ENCODE measurements at places on chromosomes 4 and X. TPM values are rescaled to one million over a fixed set of nuclear protein-coding genes. Genes with fewer than 3 reads are reported as not detected.

DNA sequence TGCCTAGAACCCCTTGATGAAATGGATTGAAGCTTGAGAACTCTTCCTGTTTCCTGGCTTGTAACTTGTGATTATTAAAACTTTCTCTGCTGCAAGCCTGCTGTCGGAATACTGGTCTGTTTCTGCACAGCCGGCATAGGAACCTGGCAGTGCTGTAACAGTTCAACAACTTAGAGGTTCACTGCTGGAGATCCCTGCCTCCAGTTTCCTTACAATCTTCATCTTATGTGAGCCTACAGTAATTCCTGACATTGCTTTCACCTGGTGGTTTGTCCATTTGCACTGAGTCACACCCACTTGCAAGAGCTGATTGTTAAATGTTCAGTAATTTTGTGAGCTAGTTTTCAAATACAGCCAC, 1.3 kb upstream of the SEPSECS start:
- no peak for DNase-seq

GRCh38 chrX:9906919-9907318, 60.2 kb upstream of the CLDN34 start:
- peak; percentile 17 for DNase-seq

- DNase-seq = no peak
These were observed 9.1 kb downstream of the CHRDL1 start for GRCh38 chrX:110786486-110786885.

Gene STK32B
- 0.56 TPM for total RNA-seq

Gene SORCS2
- 1.3 TPM for total RNA-seq

Gene TMPRSS11F
- not detected for total RNA-seq

DNA sequence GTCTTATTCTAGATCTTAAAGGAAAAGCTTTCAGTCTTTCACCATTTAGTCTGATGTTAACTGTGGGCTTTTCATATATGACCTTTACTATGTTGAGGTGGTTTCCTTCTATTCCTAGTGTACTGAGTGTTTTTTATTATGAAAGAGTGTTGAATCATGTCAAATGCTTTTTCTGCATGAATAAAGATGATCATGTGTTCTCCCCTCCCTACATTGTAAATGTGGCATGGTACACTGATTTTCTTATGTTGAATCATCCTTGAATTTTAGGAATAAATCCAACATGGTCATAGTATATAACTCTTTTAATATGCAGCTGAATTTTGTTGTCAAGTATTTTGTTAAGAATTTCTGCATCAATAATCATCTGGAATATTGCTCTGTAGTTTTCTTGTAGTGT, 4.3 kb downstream of the CLGN start:
- no peak for DNase-seq
